ENCODE measurements at places on chromosomes 5 and 9.

DNA sequence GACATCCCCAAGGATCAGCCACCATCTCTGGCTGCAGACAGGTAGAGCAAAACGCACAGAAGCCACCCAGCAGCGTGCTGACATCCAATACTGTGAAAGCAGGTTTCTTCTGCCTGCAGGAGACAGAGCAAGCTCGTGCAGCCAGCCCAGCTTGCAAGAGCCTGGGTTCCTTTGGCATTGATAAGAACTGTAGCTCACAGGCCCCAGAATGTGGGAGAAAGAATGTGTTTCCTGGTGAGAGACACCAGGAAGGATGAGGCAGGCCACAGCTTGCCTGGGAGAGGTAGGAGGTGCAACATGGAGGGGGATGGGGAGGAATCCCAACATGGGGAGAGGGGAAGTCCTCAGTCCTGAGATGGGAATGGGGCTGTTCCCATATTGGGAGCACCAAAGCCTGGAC lies 34.0 kb upstream of the ARAP3 start:
- no peak for DNase-seq

GRCh38 chr9:9790216-9790872 lies 822.5 kb downstream of the PTPRD start:
- DNase-seq, result no peak

- no peak for DNase-seq
Observed at GRCh38 chr9:125842242-125842641, 95.1 kb downstream of the PBX3 start.

GRCh38 chr5:115507681-115508080 lies 36.9 kb downstream of the FEM1C start:
- DNase-seq, result no peak

DNA sequence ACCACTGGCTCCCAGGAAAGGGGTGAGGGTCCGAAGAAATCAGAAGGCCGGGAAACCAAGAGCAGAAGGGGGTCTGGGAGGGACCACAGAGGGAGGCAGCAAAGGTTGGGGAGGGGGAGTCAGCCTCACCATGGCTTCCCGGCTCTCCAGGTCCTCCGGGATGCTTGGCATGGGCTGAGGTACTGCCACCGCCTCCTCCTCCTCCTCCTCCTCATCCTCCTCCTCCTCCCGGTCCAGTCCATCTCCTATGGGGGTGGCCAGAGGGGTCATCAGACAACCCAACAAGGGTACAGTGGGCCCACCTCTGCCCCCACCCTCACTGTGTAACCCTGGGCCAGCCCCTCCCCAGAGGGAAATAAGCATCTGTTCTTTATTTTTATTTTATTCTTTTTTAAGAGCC lies 17.5 kb downstream of the GOLGA2 start:
- no peak for DNase-seq

- no peak for DNase-seq
Observed at GRCh38 chr5:115450741-115451140, 93.8 kb downstream of the FEM1C start.

DNA sequence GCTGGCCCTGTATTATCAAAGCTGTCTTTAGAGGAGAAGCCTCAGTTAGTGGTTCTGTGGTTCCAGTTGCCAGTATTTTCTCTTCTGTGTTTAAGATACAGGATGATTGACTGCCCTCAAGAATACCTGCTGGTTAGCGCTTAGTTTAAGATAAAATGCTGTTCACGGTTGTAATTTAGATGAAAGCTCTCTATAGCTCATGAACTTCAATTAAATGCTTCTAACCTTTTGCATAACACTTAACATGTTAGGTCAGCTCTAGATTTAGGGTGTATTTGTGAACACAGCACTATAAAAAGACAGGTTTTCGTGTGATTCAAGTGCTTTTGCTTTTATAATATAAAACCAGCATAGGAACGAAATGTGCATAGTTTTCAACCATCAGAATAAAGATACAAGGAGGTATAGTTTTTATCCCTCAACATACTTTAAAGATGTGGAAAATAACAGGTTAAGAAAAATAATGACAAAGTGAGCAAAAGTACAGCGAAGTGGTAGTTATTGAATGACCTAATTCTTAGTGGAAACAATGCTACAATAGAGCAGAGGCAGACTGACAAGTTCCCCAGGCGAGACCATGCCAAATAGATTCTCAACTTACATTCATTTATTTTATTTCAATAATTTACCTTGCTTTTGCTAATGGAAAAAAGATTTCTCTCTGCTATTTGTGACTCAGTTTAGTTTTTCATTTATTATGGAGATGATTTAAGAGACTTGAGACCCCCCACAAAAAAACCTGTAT lies 602.6 kb upstream of the DMAC1 start:
- DNase-seq, result no peak

- DNase-seq, result no peak
Observed at GRCh38 chr5:147223948-147224791, 10.7 kb upstream of the STK32A start.
